ENCODE measurements at places on chromosomes 1 and 21.

DNA sequence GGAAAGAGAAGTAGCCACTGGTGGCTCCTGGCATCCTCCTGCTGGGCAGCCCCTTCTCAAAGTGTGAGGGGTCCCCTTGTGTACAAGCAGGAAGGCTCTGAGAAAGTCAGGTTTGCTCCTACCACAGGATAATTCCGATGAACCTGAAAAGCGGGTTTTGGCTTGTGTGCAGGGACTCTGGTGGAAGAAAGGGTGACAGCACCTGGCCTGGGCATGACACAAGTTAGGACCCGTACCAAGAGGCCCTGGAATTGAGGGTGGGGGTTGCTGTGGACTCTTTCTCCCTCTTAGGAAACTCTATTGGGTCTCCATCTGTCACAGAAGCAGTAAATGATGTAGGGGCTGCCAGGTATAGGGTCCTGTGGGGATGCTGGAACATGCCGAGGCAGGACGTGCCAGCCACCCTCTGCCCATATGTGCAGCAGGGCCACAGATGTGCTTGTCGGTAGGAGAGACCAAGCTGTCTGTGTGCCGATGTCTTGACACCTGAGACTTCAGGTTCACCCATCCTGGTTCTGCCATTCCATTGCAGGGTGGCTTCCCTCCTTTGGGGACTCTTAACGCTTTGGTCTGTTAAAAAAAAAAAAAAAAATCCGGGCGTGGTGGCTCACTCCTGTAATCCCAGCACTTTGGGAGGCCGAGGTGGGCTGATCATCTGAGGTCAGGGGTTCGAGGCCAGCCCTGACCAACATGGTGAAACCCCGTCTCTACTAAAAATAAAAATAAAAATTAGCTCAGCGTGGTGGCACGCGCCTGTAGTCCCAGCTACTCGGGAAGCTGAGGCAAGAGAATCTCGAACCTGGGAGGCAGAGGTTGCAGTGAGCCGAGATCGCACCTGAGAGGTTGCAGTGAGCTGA lies 9.8 kb downstream of the C1orf35 start:
- DNase-seq = no peak

GRCh38 chr1:245225322-245226202 lies 70.8 kb downstream of the KIF26B start:
- no peak for DNase-seq

DNA sequence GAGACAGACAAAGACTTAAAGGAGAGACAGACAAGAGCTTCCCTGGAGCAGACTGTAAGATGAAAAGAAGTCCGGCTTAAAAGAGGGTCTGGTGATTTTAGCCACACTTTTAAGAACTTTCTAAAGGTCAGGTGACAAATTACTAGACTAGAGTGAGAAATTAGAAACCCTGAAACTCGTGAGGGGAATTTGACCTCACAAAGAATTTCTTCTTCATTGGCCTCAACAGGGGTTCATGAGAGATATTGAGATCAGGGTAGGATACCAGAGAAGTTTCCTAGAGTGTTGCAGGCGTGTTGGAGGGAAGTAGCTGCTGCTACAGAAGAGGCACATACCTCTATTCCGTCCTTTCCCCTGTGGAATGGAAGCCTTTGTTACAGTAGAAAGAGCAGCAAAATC lies 884.4 kb downstream of the KCNT2 start:
- no peak for DNase-seq

- no peak for DNase-seq
These were observed 92.3 kb upstream of the NFIA start for GRCh38 chr1:60989749-60990713.

GRCh38 chr21:42062236-42063022 lies 8.7 kb upstream of the UMODL1 start:
- DNase-seq = no peak

GRCh38 chr1:115723756-115724155 lies 44.8 kb downstream of the CASQ2 start:
- DNase-seq = no peak

- no peak for DNase-seq
These were observed 113.1 kb upstream of the GRIK3 start for GRCh38 chr1:37147392-37147831.

All from GOT3 (cell line).